ENCODE measurements at places on chromosomes 6 and 20.
A peak's percentile ranks its signal among the peaks of the same experiment; 100 is the strongest.

GRCh38 chr6:31970604-31971271 lies 1.2 kb downstream of the DXO start:
- DNase-seq: no peak

DNA sequence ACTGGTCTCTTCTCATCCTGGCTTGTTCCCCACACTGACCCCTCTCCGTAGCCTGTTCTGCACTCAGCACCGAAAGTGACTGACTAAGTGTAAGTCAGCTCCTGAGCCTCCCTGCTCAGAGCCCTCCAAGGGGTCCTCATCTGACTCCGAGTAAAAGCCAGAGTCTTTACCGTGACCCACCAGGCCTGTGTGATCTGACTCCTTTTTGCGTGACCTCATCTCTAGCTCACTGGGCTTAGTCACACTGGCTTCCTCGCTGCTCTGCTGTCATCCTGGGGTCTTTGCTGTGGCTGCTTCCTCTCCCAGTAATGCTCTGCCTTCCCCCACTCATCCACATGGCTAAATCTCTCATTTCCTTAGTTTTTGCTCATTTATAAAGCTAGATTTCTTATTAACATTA lies 116.6 kb downstream of the PLCB4 start:
- no peak for DNase-seq

- DNase-seq: no peak
Measured at GRCh38 chr6:108644252-108644651, 83.5 kb downstream of the FOXO3 start.

DNA sequence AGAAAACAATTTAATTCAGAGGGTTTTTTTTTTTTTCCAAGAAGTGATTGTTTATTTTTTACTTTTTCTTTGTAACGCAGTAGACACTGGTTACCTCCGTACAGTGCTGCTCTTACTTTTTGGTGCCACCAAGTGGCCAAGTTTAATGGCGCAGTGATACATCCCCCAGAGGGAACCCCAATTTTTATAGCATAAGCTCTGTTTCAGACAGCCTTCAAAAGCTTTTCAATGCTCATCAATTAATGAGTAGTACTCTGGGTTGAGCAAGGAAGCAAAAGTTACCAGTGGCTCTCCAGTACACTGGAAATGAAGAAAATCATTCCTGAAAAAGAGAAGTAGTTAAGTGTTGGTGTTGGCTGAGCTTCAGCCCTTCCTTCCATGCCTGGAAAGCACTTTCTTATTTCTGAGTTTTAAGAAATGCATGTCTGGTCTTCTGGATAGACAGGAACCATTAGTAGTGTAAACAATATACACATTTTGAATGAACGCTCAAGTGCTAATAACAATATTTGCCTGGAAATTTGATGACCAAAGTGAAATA lies 129.1 kb upstream of the SMLR1 start:
- peak; percentile 63 for DNase-seq

DNA sequence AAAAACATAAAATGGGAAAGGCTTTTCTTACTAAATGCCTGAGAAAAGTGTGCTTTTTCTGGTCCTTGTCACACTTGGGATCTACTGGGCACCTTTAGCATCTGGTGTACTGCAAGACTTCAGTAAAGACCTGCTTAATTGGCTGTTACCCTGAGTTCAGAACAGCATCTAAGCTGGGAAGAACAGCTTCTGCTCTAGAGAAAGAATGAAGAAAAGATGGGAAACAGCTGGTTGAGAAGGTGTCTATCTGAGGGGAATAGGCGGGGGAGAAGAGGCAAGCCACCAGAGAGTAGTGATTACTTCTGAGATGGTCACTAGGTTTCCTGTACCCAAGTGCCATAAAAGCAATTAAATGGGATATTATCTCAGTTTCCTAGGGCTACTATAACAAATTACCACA lies 128.2 kb upstream of the SPACA1 start:
- DNase-seq: peak; percentile 56

DNA sequence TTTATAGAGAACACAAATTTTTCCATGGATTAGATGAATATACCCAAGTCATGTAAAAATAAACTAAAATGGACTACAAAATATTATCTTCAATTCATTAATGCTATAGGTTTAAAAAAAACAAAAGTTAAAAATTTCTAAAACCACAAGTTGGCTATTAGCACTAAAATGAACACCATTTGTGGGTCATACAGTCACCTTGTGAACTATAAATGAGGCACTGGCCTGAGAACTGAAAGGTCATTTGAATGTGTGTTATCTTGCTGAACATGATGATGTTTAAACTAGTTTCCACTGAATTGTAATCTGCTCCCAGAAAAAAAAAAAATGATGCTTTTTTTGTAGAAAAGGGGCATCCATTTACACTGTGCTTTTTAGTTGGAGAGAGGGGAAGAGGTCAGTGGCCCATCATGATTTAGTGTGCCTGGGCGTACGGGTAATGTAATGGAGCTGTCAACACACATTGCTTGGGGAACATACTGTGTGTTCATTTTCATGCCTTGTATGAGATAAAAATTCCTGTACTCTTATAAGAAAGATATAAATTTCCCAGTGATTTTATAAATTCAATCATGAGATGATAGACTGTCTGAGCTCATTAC lies 96.6 kb upstream of the FKBP1C start:
- no peak for DNase-seq

DNA sequence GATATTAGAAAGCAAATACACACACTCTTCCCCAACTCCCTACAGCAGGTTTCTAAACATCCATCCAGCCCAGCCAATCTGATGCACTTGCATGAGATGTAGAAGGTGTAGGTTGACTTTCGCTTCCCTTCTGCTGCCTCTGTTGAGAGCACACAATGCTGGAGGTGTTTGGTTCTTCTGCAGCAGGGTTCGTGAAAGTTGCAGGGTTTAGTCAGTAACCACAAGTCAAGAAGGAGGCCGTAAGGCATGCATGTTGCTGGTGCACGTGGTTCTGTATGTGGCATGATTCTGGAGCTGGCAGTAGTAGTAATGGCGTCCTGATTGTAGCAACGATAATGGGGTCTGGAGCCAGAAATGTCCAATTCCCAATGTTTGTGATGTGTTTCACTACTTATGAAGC lies 53.0 kb downstream of the DEK start:
- no peak for DNase-seq

GRCh38 chr6:82178077-82178758 lies 69.3 kb downstream of the IBTK start:
- peak; percentile 18 for DNase-seq

DNA sequence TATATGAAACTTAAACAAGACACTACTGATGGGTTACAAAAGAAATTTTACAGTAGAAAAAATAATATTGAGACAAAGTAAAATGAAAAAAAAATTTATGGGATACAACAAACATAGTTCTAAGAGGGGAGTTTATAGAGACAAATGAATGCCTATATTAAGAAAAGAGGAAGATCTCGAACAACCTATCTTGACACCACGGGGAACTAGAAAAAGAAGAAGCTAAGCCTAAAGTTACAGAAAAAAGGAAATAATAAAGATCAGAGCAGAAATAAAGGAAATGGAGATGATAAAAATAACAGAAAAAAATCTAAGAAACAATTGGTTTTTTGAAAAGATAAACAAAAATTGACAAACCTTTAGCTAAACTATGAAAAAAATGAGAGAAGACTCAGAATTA lies 9.1 kb upstream of the ECHDC1 start:
- DNase-seq: peak; percentile 14

DNA sequence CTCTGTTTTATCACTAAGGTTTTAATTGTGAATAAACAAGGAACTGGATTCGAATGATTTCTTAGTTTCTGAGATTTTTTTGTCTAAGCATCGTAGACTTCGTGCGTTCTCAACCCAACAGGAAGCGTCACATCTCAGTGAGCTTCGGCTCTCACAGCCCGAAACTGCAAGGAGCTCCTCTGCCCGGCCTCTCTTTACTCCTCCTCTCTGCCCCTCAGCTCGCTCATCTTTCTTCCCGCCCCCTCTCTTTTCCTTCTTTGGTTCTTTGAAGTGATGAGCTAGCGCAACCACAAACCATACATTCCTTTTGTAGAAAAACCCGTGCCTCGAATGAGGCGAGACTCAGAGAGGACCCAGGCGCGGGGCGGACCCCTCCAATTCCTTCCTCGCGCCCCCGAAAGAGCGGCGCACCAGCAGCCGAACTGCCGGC lies 480 bp upstream of the NT5E start:
- DNase-seq: no peak

GRCh38 chr6:100246206-100246605 lies 218.5 kb downstream of the SIM1 start:
- DNase-seq: no peak

- no peak for DNase-seq
Measured at GRCh38 chr6:3601570-3601969, 144.7 kb upstream of the SLC22A23 start.

- no peak for DNase-seq
Measured at GRCh38 chr6:36539814-36540568, 7.3 kb downstream of the STK38 start.

DNA sequence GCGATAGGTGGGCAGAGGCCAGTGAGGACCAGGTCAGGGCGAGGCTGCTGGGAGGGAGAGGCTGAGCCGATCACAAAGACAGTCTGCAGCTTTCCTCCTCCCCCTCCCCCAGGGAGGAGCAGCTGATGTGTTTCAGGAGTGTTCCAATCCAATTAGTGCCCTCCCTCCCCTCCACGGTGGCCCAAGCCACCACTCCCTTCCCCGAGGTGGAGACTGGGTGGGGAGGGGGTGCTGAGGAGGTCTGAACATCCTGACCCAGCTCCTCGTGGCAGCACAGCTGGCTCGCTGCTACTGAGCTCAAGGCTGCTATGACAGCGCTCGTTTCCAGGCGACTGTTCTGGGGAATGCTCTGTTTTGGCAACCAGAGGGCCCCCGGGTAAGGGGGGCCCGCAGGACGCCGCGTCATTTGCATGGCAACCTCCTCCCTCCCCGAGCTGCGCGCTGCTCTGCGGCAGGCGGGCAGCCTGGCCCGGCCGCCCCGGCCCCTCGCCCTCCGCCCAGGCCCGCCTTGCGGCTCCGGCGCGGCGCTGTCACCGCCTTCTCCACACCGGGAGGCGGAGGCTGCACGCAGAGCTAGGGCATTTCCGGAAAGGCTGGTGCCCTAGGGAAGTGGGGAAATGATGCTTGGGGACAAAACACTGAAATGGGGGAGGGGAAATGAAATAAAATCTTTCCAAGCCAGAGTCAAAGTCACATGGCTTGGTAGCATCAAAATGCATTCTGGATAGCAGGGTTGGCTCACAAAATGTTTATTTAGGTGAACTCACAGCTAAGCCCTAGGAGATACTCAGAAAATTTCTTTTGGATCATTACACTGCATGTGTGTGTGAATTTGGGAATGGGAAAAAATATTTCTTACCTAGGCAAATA lies 67.4 kb upstream of the PIM1 start:
- peak; percentile 98 for DNase-seq

DNA sequence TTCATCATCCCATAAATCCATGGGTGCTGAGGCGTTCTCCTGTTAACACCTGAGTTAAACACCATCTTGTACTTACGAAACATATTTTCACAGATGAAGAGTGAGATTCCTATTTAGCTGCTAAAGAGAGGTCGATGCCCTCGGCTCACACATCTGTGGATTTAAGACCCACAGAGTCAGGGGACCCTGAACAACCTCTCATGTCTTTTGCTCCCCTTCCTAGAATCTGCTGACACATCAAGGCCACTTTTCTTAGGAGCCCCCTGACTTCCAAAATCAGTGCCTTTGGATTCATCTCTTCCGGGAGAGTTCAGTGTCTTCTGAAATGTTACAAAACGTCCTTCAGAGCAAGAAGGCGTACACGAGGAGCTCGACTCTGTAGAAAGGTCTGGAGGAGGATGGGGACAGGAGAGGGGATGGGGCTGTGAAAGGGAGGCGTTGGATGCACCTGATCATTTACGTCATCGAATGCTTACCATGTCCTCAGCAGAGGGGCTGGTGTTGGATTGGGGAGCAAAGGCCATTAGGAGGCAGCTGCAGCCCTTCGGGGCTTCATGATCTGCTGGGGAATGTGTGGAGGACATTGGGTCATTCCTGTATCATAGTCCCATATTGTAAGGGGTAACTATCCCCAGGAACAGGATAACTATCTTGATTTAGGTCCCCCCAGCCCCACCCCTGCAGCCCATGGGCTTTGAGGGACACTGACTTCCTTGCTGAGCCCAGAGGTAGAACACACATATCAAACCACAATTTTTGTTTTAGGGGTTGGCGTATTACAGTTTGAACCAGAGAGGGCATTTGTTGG lies 22.9 kb downstream of the BANF2 start:
- no peak for DNase-seq

DNA sequence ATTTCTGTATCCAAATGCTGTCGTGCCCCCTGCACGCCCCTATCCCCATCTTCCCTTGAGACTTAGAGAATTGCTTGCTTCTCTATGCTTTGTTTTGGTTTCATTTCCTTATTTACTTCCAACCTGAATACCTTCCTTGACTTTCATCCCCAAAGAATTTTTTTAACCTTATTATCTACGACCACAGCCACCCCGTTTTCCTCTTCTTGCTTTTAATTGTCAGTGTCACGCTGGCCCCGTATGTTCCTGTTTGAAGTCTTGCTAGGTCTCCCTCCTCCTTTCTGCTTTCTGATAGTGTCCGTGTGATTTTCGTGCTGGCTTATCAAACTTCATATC lies 40.1 kb downstream of the RNF217 start:
- no peak for DNase-seq

DNA sequence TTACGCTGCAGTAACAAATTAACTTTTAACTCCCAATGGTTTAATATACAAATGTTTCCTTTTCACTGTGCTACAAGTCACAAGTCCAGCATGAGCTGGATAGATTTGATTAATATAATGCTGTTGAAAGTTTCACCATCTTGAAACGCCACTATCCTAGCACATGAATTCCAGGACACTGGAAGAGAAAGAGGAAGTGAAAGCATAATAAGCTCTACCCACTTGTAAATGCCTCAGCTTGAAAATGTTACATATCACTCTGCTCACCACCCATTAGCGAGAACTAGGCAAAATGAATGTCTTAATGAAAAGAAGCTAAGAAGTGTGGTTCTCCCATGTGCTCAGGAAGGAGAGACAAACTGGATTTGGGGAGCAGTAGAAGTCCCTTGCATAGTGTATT lies 46.9 kb downstream of the PCSK2 start:
- DNase-seq: no peak

DNA sequence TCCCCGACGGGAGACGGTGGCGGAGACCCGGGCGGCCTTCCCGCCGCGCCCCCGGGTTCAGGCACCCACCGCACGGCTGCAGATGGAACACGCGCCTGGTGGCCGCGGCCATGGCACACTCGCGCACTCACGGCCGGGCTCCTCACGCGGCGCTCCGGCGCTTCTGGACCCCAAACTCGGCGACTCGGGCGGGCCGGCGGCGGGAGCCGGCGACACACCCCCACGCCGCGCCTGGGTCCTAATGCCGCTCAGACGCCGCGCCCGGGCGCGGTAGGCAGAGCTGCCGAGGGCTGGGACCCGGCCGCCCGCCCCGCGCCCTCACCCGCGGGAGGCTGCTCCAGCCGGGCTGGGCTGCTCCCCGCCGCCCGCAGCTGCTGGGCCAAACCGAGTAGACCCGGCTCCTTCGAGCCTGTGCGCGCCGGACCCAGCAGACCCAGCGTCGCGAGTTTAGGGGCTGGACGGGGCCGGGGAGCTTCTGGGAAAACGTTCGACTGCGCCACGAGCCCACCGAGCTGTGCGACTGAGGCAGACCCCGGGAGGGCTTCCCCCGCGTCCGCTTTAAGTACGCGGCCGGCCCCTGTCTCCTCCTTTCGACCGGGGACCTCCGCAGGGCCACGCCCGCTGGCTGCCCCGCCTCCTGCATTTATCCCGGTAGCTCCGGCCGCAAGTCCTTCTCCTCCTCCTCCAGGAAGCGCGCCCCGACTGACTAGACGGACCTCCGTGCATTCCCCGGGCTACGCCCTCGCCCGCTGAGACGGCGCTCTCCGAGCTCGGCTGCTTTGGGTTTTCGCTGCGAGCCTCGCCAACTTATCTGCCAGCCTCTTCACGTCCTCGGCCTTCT lies at the start of gene SLC4A11:
SLC4A11 (minus strand) TSS at position 165 of the 841 bp plus-strand sequence; CDS start at position 112, 53 bp downstream.
- DNase-seq: no peak

All from NAMALWA (cell line).